Stimulated activated naive B cell treated with anti-CD40 and anti-IgM and Interleukin-4, amounts not matched to agents 10 μg/mL and 1 μg/mL and 100 μg/mL, for 72 hours (primary cell): ENCODE measurements at places on chromosomes 7 and 10.

- H3K27ac ChIP-seq, result no peak overlapping the region
- no peak overlapping the region for H3K4me3 ChIP-seq
- peaks cover 31% of the 10 kb centered on the region for H3K27me3 ChIP-seq
- no peak for DNase-seq
Measured at GRCh38 chr7:123643495-123644441, 11.9 kb upstream of the LMOD2 start.

DNA sequence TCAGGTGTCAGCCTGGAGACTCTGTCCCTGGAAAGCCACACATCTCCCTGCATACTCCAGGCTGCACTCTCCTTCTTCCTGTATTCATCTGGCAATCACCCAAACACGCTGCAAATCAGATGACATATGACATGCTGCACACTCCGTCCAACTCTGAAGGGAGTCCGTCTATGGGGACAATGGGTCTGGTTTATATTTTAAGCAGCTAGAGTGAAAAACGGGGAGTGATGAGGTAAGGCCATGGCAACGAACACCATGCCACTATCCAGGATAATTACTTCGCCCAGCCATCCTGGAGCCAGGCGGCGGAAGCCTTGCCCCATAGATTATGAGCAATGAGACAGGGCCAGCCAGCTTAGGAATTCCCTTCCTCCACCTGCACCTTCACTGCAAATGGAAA is 140.1 kb downstream of the PLXNA4 start:
- H3K4me3 ChIP-seq, result no peak overlapping the region
- DNase-seq, result no peak
- H3K36me3 ChIP-seq, result no peaks in the 10 kb centered on the region

- H3K27ac ChIP-seq, result peak overlapping the region; percentile 84
- peaks cover 3% of the 10 kb centered on the region for H3K36me3 ChIP-seq
- H3K4me3 ChIP-seq, result peak overlapping the region; percentile 39
- peaks cover 38% of the 10 kb centered on the region for H3K4me1 ChIP-seq
Measured at GRCh38 chr10:100747456-100748230, 2.3 kb downstream of the PAX2 start.

DNA sequence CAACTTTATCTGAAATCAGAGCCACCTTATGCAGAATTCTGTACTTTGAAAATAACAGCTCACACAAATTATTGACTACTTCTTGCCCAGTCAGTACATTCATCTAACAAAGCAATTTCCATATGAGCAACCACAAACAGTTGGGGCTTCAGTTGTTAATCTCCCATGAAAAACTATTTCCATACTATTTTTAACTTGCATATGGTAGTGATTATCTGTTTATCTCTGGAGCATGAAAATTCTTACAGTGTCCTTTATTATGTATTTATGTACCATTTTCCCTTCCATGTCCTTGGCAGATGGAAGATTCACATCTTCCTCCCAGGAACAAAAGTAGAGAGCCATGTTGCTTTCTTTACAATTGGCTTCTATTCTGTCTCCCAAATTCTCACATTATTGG is 285.7 kb downstream of the CRPPA start:
- H3K36me3 ChIP-seq, result no peaks in the 10 kb centered on the region
- no peaks in the 10 kb centered on the region for H3K27me3 ChIP-seq
- H3K4me3 ChIP-seq, result no peak overlapping the region
- H3K27ac ChIP-seq, result no peak overlapping the region

GRCh38 chr7:42046483-42046882 is 190.5 kb downstream of the GLI3 start:
- H3K27me3 ChIP-seq, result peaks cover 18% of the 10 kb centered on the region
- H3K4me1 ChIP-seq, result no peaks in the 10 kb centered on the region
- H3K36me3 ChIP-seq, result no peaks in the 10 kb centered on the region
- DNase-seq, result no peak
- no peak overlapping the region for H3K27ac ChIP-seq
